ENCODE measurements at places on chromosomes 7 and 10.

DNA sequence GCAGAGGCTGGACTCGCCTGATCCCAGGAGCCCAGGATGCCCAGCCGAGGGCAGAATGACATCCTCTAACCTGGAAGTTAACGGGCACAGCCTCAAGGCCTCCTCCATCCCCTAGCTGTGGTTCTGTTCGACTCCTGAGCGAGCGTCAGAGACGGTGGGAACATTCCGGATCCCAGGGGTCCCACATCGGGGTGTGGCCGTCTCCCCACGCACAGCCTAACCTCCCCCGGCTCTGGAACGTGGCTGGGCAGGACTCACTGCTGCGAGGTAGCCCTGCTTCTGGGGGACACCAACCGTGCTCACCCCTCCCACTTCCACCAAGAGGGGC is 8.4 kb downstream of the FOXL3 start:
- no peak for DNase-seq

- DNase-seq: no peak
These were observed 117.6 kb upstream of the FERD3L start for GRCh38 chr7:19262826-19263225.

DNA sequence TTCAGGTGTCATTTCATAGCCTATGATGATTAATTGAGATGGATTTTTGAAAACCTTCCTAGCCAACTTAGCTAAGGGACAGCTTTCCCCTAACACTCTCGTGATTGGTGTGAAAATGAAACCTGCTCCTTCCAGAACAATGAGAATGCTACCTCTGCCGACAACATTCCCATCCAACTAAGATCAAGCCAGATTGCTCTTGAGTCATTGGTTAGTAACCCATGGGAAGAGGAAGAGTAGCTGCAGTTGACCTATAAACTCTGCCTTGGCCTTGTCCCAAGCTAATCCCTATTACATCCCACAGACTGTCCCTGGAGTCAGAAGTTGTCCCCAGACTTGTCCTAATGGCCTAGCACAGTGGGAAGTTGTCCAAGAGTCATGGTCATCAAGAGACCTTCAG is 80.5 kb upstream of the SVIL start:
- no peak for DNase-seq

- DNase-seq: no peak
These were observed 5.4 kb upstream of the GRM8 start for GRCh38 chr7:127258111-127258510.

DNA sequence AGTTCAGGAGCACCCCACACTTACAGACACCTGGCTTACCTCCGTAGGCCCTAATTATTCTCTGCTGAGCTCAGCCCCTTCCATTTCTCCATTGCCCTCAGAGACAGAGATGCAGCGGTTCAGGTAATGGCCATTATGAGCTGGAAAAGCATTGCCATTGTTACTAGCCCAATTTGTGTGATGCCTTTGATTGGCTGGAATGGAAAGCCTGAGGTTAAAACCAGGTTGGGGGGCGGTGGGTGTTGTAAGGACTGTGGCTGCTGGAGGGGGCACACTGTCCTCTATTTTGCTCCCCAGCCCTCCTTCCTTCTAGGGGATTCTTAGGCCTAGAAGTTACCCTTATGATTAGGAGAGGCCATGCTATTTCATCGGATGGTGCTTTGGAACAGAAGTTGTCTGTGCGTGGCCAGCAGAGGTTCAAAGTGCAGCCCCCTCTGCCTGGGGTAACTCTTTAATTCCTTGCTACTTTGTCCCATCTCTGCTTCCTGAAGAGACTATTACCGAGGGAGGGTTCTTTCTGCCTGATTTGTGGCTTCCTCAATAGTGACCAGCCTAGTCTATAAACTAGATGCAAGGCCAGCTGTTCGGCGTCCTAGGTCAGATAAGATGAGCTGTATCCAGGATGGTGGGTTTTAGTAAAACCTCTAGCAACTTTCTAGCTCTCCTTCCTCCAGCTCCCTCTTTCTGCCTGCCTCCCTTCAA is 14.2 kb upstream of the ACSL5 start:
- no peak for DNase-seq

DNA sequence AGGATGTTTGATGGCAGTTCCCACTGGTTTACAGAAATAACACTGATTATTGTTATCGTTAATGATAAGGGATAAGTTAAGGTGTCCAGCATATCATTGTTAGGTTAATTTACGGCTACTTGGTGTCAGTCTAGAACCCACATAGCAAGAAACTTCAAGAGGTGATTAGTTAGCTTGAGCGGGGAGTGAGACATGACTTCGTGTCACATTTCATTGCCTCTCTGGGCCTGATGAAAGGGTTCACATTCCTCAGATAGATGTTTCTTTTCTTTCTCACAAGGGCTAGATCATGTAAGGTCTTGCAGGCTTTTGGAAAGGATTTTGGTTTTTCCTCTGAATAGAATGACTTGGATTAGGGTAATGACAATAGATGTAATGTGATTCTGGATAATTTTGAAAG is 26.7 kb downstream of the WAC start:
- DNase-seq: no peak

GRCh38 chr10:83896219-83896618 is 243.1 kb upstream of the GHITM start:
- no peak for DNase-seq

GRCh38 chr7:127598318-127598717 is 4.8 kb downstream of the FSCN3 start:
- no peak for DNase-seq

- no peak for DNase-seq
These were observed 15.8 kb upstream of the ZNRF2 start for GRCh38 chr7:30268586-30268985.

GRCh38 chr10:44827431-44828006 is 83.6 kb upstream of the TMEM72 start:
- DNase-seq: no peak

- no peak for DNase-seq
These were observed 254.8 kb downstream of the PHF14 start for GRCh38 chr7:11228515-11228914.

DNA sequence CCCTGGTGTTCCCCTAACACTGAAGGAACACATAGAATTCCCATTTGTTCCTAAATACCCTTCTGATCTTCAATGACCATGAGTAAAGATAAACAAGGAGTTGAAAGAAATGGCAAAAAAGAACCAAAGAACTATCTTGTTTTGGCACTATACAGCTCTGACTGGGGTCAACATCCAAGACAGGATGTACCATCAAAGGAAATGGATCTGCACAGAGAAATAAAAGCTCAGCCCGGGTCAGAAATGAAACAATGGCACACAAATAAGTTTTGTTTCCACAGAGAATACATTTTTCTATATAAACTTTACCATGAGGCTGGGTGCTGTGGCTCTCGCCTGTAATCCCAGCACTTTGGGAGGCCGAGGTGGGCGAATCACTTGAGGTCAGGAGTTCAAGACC is 18.0 kb upstream of the USP54 start:
- no peak for DNase-seq

DNA sequence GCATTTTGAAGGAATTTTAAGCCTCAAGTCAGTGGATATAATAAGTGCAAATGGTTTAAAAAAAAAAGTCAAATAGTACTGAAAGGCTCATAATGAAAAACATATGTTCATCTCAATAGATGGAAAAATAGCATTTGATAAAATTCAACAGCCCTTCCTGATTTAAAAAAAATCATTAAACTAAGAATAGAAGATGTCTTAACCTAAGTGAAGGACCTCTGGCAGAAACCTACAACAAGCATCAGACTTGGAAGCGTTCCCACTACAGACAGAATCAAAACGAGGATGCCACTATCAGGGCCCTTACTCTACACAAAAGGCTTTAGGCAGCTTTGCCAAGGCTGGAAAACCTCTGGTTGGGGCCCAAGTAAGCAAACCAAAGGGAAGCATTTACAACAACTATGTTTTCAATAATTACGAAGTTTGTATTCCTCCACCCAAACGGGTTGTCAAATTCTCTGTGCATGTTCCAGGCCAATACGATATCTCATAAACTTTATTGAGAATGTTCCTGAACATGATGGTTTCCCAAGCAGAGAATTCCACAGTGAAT is 45.1 kb downstream of the CYTH3 start:
- no peak for DNase-seq

DNA sequence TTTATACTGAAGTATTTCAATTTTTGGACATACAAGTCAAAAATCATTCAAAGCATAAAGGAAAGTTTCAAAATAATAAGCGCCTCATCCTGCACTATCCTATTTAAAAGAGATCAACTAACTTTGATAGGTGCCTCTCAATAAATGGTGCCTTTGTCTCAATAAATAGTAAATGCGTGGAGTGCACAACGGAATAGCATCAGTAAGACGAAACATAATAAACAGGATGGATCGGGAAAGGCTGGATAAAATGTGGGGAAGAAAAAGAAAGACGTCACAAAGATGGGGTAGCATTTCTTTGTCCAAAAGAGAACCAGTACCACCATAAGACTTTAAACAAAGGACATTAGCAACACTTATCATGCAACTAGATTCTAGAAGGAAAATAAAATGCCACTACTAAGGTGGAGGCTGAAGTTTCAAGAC is 571 bp upstream of the PRKAR2B start:
- no peak for DNase-seq

DNA sequence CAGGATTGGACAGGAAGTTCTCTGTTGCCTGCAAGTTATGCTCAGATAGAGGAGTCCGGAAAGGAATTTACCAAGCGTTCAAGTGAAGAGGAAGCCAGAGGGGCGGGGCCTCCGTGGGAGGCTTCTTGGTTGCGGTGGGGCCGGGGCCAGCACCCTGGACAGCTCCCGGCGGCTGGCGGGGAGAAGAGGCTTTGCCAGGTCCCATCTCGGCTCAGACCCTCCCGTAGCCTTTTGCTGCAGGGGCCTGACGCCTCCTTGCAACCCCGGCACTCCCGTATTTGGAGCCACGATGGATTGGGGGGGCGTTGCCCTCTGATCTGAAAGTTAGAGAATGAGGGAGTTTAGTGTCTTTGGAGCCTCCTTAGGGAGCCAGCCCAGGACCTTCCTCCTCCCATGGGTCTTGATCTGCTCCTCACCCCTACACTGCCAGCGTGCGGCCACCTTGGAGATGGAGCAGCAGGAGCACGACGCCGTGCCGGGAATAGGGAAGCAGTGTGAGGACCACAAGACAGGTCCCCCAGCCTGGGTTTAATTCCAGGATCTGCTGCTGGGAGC is 3.1 kb upstream of the SLC18A3 start:
- peak; percentile 39 for DNase-seq

- DNase-seq: no peak
These were observed 146.2 kb downstream of the AHR start for GRCh38 chr7:17444673-17445072.

DNA sequence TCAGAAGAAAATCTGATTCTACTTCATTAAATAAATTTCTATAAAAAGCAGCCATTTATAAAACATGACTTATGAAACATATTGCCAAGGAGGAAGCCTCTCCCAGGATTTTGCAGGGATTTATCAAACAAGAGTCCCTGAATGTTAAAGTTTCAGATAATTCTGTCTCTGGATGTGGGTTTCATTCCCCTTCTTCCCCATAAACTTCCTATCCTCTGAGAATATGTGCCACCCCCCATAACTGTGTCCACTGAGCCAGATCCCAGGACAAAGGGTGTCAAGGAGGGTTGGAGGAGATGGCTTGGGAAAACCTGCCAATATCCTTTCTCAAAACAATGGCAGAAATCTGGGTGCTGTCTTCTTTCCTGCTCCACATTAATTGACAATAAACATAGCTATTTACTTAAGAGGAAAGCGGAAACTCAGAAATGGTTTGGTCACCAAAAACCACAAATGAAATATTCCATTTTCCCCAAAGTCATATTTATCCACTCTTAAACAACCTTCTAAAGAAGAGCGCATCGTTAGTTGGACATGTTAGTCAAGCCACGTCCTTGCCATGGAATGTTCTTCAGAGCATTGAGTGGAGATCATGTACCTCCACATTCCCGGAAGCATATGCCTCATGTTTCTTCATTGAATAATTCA is 54.3 kb upstream of the AKR1E2 start:
- DNase-seq: no peak

GRCh38 chr10:93515071-93516005 is 18.9 kb downstream of the CEP55 start:
- DNase-seq: no peak

GRCh38 chr10:116770281-116770680 is 27.9 kb upstream of the HSPA12A start:
- DNase-seq: no peak

GRCh38 chr10:96767611-96768010 is 47.3 kb upstream of the PIK3AP1 start:
- no peak for DNase-seq

DNA sequence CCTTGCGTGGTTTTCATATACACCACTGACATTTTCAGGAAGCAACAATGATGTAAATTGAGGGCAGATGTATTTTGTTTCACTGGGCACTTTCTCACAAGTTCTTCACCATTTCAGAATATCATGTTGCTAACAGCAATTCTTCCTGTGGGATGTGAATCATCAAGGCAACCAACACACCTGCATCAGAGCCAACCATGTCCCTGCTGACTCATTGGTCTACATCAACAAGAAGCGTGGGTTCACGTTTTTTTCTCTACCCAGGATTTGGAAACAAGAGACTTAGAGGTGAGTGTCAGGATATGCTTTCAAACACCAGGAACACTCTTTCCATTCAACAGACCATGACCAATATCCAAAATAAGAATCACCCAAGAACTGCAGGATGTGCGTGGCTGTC is 203.9 kb downstream of the TEX36 start:
- DNase-seq: no peak

- DNase-seq: no peak
These were observed 98.5 kb downstream of the SRI start for GRCh38 chr7:88121335-88121734.

DNA sequence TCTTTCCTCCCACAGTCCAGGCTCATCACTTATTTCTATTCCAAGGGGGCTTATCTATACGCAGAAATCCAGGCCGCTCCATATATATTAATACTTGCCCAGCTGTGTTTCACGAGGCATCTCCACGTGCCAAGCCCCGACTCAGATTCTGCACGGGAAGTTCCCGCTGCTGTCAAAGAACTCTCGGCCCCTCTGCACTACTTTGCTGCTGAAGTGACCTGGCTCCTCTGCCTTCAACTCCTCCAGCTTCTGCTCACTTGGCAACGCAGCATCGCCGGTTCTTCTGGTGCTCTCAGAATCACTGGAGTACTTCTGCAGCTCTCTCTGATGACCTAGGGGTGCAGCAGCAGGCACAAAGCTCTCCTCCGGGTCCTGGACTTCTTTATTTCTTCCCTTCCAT is 9.7 kb upstream of the CHST12 start:
- no peak for DNase-seq

DNA sequence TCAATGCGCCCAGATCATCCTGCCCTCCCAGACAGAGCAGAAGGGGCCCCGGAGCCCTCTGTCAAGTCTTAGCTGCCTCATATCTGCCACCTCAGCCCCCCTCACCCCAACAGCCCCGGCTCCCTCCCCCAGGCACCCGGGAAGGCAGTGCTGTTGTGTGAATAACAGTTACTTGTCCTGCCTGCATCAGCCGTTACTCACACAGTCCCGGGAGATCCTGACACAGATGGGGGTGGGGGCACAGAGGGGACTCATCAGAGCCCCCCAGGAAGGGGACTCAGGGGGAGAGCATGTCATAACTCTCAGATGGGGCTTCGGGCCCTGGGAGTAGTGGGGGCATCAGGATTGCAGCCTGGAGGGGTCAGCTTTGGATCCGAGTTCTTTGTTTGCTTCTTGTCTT is 12.4 kb upstream of the SERPINE1 start:
- DNase-seq: no peak
